A549 treated with DMSO at 1 μM for 4 hours (cell line): ENCODE measurements at places on chromosomes 12 and 14. TPM values are rescaled to one million over a fixed set of nuclear protein-coding genes. Genes with fewer than 3 reads are reported as not detected.

SOCS4 gene
- total RNA-seq, result 9.3 to 15.8 TPM (median 11.7 TPM) in 5 replicates

SMCO3 gene
- total RNA-seq, result not detected in 5 replicates

PROX2 gene
- not detected in 5 replicates for total RNA-seq

SLC10A1 gene
- total RNA-seq, result not detected in 5 replicates

FBXW8 gene
- 4.3 to 6.9 TPM (median 6.0 TPM) in 5 replicates for total RNA-seq

RND1 gene
- total RNA-seq, result 17.0 to 23.9 TPM (median 19.9 TPM) in 5 replicates
